ENCODE measurements at places on chromosomes 1 and 21. TPM values are rescaled to one million over a fixed set of nuclear protein-coding genes. Genes with fewer than 3 reads are reported as not detected.

LCE3E gene
- not detected for total RNA-seq

RUNX3 gene
- total RNA-seq = not detected

GRCh38 chr1:28148880-28149195, 27.7 kb downstream of the PTAFR start:
- DNase-seq = no peak

GRCh38 chr1:118209648-118210047, 24.6 kb upstream of the SPAG17 start:
- DNase-seq = no peak

GRCh38 chr1:186304982-186305949, 69.8 kb downstream of the TPR start:
- DNase-seq = peak; percentile 13

FCRL5 gene
- total RNA-seq = not detected

ADGRL2 gene
- total RNA-seq = 36.9 TPM

XCL2 gene
- total RNA-seq = not detected

- DNase-seq = peak; percentile 49
These were observed 284.8 kb downstream of the HLX start for GRCh38 chr1:221164029-221164428.

DNA sequence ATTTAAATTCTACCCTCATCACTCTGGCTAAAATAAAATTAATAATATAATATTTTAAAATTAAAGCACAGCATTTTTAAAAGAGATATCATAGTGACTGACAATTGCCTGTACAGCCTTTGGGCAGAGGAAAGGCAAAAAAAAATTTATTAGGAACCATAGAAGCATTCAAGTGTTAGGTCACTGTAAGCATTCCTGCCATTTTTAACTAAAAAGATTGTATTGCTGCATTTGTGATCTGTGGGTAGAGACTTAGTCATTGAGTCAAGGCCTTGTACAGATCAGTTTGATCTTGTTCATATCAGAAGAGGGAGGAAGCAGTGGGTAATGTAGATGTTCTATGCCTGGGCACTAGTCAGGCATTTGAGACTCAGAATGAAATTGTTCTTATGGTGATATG, 109.9 kb downstream of the LYPLAL1 start:
- peak; percentile 35 for DNase-seq

DNA sequence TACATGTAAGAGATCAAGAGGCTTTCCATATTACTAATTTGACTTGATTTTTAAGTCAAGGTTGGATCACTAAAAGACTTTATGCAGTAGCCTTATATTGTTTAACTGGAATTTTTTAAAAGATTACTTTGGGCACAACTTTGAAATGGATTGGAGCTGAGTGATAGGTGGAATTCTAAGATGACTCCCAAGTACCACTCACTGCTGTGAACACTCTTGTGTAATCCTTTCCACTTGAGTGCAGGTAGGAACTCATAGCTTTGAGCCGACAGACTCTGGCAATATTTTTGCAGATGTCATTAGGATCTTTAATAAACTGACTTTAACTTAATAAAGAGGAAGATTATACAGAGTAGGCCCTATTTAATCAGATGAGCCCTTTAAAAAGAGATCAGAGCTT, 831.1 kb upstream of the NCAM2 start:
- no peak for DNase-seq

GRCh38 chr1:118363396-118363795, 178.4 kb upstream of the SPAG17 start:
- DNase-seq = no peak

- DNase-seq = peak; percentile 41
These were observed 1.3 kb downstream of the CLSTN1 start for GRCh38 chr1:9822490-9822889.

C1orf116 gene
- under 0.01 TPM for total RNA-seq

DNA sequence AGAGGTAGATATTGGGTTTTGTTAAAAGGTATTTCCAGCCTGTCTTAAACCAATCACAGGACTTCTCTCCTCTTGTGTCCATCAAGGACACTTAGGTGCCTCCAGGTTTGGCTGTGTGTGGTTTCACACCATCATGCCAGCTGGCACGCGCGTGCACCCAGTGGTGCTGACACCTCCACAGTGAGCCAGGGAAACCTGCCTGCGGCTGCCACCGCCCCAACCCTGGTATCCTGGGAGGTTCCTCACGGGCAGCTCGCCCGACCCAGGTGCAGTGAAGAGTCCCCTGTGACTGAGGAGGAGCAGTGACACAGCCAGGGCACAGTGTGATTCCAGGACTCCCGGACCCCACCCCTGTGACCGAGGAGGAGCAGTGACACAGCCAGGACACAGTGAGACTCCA, 13.2 kb upstream of the COL6A2 start:
- no peak for DNase-seq

All from IMR-90 (cell line).